ENCODE measurements at places on chromosomes 13 and 19.

GRCh38 chr13:60152114-60152513 is 11.6 kb downstream of the DIAPH3 start:
- no peak for DNase-seq

DNA sequence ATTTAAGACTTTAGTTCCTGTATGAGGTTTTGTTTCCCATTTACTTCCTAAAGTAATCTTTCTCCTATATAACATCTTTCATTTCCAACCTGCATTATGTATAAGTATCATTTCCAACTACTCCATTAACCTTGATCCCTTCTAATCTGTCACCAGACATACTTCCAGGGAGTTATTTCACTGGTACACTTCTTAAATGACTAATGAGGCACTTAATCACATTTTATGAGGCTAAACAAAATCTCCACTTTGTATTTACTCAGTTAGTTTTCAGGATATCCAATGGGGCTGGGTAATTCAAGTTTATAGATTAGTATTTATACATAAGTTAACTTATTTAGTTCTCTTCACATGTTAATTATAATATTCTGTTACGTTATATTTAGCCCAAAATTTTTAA is 634.7 kb downstream of the PCDH17 start:
- no peak for DNase-seq

DNA sequence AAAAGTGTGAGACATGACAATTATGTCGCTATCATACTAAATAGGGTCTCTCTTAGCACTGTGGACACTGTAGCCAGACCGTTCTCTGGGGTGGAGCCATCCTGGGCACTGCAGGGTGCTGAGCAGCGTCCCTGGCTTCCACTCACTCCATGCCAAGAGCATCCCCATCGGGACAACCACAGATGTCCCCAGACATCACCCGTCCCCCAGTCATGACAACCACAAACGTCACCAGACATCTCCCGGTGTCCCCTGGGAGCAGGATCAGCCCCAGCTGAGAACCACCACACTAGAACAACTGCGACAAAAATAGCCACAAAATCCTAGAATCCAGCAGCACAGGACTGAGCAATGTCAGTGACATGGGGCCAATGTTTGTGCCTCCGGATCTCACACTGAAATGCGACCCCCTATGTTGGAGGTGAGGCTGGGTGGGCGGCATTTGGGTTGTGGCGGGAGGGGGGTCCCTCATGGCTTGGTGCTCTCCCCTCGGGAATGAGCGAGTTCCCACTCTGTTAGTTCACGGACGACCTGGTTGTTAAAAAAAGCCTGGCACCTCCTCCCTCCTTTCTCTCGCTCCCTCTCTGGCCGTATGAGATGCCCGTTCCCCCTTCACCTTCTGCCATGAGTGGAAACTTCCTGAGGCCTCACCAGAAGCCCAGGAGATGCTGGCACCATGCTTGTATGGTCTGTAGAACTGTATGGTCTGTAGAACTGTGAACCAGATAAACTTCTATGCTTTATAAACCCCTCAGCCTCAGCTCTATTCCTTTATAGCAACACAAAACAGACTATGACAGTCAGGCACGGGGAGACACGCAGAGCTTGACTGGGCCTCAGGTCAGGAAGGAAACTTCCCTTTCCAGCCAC is 93.9 kb downstream of the GADD45B start:
- no peak for DNase-seq

- DNase-seq: peak; percentile 99
Measured at GRCh38 chr19:58558623-58559274, 338 bp upstream of the UBE2M start.

DNA sequence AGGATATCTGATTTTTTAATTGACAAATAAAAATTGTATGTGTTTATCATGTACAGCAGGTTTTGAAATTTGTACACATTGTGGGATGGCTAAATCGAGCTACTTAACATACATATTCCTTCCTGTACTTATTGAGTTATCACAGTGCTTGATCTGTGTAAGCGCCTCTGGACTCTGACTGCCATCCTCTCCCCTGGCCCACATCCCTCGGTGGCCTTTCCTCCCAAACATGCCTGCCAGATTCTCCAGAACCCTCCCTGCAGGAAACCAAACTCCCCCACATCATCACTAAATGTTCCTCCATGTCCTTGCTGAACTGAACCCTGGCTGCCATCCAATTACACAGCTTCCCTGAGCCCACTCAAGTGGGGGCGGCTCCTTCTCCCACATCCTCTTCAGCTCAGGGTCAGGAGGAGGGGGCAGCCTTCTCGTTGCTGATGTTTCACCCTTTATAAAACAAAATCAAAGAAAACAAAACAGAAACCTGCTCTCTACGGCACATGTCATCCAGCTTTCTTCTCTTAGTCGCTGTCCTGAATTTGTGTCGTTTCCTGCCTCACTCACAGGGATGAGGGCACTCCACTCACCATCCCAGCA is 97.1 kb upstream of the SPATA13 start:
- no peak for DNase-seq

DNA sequence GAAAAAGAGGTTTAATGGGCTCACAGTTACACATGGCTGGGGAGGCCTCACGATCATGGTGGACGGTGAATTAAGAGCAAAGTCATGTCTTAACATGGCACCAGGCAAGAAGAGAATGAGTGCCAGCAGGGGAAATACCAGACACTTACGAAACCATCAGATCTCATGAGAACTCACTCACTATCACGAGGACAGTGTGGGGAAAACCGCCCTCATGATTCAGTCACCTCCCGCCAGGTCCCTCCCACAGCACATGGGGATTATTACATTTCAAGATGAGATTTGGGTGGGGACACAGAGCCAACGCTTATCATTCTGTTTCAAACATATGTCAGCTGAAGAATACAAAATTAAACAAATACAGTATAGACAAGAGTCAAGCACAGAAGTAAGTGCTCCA is 165.1 kb downstream of the PCCA start:
- no peak for DNase-seq

- DNase-seq: no peak
Measured at GRCh38 chr19:15683411-15683810, 10.5 kb downstream of the CYP4F12 start.

DNA sequence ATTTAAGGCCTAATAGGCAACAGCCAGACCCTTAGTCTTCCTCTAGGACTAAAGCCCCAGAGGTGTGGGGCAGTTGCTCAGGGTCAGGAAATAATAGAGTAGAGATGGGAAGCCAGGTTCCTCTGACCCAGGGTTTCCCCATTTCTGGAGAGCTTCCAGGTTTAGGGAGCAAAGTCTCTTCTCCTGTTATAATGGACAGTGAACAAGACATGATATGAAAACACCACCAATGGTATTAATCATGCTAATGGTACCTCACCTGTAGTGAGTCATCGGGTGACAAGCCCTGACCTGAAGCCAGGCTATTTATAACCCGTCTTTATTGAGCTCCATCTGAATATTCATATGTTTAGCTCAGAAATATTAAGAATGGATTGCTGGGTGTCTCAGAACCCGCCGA is 24.6 kb downstream of the BICRA start:
- no peak for DNase-seq

- no peak for DNase-seq
Measured at GRCh38 chr13:55664178-55664577, 1476.5 kb upstream of the PRR20A start.

DNA sequence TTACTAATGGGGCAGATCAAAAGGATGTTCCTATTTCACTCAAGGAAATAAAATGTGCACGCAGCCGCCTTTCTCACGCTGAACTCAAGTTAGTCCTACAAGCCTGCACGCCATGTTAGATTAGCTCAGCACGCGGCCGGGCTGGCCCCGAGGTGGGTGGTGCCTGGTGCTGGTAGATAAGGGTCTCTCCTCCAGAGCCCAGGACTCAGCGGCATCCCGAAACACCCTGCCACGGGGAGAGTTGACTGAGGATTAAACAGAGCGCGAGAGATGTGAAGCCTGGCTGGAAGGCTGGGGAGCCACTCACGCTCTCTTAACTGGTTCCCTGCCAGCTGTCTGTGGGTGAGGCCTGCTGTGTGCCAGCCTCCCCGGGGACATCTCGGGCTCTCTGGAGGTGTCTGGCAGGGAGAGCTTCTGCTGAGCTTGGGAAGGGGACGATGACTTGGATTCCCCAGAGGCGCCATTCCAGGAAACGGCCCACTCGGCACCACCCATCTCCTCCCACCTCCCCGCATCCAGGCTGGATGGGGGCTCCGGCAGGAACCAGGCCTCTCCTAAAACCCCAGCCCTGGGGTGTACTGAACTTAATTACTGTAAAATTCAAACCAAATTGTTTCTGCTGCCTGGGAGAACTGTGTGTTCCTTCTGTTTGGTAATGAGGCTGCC is 122.2 kb downstream of the KDM4B start:
- no peak for DNase-seq

DNA sequence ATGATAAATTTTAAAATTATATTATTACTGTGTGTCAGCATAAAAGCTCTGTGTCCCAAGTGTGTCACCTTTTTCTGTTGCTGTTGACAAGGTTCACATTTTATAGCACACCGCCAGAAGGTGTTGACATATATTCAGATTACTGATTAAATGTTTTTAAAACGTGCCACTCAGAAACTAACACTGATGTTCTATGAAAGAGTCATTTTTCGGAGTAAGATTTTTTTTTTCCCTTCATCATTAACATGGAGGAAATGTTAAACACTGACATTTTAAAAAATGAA is 197.5 kb downstream of the TM9SF2 start:
- DNase-seq: no peak

DNA sequence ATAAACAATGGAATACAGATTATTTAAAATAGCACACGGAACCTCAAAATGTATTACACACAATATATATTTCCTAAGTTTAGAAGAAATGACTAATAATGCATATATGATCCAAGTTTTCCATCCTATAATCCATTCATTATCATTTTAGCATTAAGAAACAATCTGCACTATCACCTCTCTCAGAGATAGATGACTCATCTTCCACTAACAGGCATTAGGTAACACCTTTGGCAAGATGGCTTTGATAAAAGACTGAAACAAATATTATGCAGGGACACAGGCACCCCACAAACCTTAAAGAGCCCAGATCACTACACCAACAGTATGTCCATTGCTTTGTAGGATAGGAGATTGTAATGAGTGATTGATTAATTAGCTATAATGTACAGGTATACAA is 4.1 kb downstream of the ENOX1 start:
- DNase-seq: no peak

DNA sequence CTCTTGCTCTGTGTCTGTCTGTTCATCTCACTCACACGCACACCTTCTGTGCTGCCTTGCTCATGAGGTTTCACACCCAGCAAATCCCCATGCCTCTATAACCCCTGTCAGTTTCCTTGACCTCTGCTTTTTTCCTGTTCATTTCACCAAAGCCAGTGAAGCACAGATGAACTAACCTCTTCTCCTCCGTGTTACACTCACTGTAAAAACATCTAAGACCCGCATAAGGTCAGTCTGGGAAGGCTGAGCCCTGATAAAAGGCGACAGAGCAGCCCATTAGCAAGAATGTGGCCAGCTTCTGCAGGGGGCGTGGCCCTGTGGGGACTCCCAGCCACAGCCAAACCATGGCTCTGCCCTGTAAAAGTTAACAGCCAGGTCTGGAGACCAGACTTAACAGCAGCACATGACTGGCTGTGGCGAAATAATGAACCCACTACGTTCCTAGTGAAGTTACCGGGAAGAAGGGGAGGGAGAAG is 42.8 kb upstream of the NPAS1 start:
- no peak for DNase-seq

DNA sequence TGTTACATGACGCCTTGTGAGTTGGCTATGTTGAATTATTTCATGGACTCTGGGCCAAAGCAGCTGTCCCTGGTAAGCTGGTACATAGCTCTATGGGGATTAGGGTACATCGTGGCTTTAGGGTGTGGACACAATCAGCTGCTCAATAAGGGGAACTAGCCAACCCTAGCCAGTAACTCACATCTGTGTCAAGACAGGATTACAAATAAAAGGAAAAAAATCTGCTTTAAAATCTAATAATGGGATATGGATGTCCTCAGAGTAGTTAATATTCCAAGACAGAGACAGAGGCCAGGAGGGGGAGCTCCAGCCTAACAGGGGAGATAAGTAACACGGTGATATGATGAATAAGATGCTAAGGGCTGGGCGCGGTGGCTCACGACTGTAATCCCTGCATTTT is 21.1 kb upstream of the ZNF766 start:
- no peak for DNase-seq

- no peak for DNase-seq
Measured at GRCh38 chr19:58399903-58400302, 4.4 kb downstream of the RNF225 start.

DNA sequence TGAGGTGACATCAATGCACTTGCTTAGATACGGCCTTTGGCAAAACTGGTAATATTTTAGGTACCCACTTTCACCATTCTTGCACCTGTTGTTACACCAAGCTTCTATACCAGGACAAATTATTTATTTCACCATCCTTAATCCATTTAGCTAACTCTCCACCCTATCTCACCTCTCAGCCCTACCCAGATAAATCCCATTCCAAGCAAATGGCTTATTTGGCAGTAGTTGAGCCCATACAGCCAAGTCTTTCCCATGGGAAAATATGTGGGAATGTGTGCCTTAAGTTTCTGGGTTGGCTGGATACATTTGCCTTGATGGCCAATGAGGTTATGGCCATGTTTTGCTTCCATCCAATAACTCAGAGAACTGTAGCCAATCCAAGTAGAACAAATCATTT is 551.9 kb downstream of the GPC6 start:
- no peak for DNase-seq

- no peak for DNase-seq
Measured at GRCh38 chr19:8413629-8413995, 507 bp downstream of the MARCHF2 start.

- peak; percentile 54 for DNase-seq
Measured at GRCh38 chr19:11355160-11356073, at the start of gene PLPPR2. Gene PLPPR2 (plus strand): TSS chr19:11355432. CDS start chr19:11357674, 2,242 bp downstream.

GRCh38 chr19:1166872-1167573 is 7.0 kb downstream of the SBNO2 start:
- DNase-seq: no peak

DNA sequence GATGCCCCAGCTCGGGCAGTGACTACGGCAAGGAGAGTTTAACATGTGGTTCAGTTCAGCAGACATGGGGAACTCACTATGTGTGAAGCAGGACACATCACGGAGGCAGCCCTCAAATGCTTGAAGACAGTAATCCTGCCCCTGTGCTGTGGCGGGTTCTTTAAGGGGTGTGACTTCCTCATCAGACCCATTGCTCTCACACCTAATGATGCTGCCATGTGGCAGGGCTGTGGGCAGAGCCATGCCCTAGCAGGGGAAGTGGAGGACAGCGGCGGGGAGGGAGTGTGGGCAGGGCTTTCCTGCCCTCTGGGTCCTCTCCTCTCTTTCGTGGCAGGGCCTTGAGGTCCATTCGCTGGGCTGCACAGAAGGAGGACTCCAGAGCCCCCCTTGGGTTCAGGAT is 131.1 kb upstream of the GJB6 start:
- DNase-seq: no peak

Measured in activated CD8-positive, alpha-beta memory T cell treated with anti-CD3 and anti-CD28 coated beads for 1 hour (primary cell).